ENCODE measurements at places on chromosomes 12 and 14. TPM values are rescaled to one million over a fixed set of nuclear protein-coding genes. Genes with fewer than 3 reads are reported as not detected.

The INHBC gene
- total RNA-seq = not detected

DNA sequence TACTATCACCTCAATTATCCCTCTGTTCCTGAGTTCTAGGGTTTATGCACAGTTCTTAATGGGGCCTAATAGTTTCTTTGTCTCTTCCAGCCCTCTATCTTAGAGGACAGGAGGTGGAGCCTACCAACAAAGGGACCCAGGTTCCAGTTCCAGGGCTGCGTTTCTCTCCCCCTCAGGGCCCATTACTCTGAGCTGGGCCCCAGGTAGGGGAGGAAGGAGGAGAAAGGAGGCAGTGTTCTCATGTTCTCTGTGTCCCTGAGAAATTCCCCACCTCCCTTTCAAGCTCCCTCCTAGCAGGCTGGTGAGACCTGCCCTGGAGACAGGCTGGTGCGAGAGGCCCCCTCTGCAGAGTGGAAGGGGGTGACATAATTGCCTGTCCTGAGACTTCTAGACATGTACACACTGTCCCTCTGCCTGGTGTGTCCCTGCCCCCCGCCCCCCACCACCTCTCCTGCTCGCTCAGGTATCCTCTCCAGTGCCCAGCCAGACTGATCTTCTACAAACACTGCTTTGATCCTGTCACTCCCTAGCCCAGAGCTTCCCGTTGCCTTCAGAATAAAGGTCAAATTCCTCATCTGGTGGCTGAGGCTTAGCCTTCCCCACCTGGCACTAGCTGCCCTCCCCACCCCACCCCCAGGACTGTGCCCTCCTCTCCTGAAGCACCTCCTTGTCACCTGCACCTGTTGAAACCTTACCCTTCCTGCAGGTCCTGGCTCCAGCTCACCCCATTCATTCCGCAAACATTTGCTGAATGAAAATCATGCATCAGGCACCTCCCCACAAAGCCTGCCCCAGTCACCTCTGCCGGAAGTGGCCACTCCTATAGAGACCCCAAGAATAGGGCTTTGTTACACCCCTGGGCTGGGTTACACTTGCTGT lies 21.1 kb upstream of the KRT8 start:
- peak overlapping the region; percentile 63 for H3K27ac ChIP-seq
- DNase-seq = no peak
- no peak overlapping the region for H3K4me3 ChIP-seq

GRCh38 chr12:43578782-43579181 lies 26.8 kb upstream of the ADAMTS20 start:
- H3K4me1 ChIP-seq = no peaks in the 10 kb centered on the region
- H3K36me3 ChIP-seq = no peaks in the 10 kb centered on the region
- no peak for DNase-seq
- H3K27me3 ChIP-seq = no peaks in the 10 kb centered on the region
- no peak overlapping the region for H3K4me3 ChIP-seq
- H3K27ac ChIP-seq = no peak overlapping the region

DNA sequence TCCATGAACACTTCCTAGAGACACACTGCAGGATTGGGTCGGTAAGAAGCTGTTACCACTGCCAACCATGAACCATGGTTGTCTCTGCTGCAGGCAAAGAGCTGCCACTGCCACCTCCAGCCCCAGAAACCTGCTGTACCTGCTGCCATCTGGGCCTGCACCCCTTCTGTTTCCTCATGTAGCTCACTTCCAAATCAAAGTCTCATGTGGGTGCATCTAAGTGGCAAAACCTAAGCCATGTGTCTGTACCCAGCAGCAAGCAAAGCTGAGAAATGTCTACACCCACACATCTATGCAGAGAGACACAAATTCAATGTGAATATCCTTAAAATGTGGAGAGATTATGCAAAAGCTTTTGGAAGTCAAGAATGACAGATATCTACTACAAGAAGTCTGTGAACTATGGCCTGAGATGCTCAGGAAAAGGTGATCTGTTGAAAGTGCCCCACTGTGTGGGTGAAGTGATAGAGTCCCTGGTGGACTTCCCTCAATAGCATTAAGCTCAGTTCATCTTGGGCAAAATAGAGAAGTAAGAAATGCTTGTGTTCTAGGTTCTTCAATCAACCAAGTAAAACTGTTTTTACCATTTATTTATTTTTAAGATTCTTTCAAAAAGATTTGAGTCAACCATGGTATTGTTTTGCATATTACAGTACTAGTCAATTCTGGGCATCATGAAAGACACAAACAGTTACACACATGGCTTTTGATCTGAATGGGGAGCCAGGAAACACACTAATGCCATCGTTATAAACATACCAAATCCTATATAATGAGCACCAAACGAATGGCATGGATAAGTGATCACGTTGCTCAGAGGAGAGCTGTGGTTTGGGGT lies 64.4 kb downstream of the FOS start:
- H3K4me3 ChIP-seq = no peak overlapping the region
- no peaks in the 10 kb centered on the region for H3K27me3 ChIP-seq
- no peak for DNase-seq

DNA sequence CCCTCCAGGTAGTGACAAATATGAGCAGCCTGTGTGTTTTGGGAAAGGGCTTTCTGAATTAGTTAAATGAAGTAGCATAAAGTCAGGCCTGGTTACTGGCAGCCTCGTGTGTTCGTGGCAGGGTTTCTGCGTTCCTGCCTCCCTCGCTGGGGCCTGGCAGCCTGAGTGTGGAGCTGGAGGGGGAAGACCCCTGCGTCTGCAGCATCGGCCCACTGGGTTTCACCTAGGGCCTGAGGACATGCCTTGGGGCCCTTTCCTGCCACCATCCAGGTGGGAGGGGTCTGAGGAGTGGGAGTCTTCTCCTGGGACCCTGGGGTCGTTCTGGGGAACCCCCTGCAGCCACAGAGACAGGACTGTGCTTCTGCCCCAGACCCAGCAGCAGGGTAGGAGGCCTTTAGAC lies 20.4 kb upstream of the AMN start:
- H3K36me3 ChIP-seq = peaks cover 15% of the 10 kb centered on the region
- no peak overlapping the region for H3K27ac ChIP-seq
- H3K4me3 ChIP-seq = no peak overlapping the region
- DNase-seq = no peak

- no peaks in the 10 kb centered on the region for H3K36me3 ChIP-seq
- H3K27ac ChIP-seq = no peak overlapping the region
- no peaks in the 10 kb centered on the region for H3K4me1 ChIP-seq
- no peak for DNase-seq
These were observed 151.5 kb downstream of the LRFN5 start for GRCh38 chr14:41758011-41758665.

- H3K36me3 ChIP-seq = no peaks in the 10 kb centered on the region
- peak overlapping the region; percentile 50 for H3K4me3 ChIP-seq
- no peaks in the 10 kb centered on the region for H3K27me3 ChIP-seq
- H3K27ac ChIP-seq = no peak overlapping the region
- DNase-seq = no peak
These were observed 64.3 kb upstream of the STON2 start for GRCh38 chr14:81464253-81465002.

DNA sequence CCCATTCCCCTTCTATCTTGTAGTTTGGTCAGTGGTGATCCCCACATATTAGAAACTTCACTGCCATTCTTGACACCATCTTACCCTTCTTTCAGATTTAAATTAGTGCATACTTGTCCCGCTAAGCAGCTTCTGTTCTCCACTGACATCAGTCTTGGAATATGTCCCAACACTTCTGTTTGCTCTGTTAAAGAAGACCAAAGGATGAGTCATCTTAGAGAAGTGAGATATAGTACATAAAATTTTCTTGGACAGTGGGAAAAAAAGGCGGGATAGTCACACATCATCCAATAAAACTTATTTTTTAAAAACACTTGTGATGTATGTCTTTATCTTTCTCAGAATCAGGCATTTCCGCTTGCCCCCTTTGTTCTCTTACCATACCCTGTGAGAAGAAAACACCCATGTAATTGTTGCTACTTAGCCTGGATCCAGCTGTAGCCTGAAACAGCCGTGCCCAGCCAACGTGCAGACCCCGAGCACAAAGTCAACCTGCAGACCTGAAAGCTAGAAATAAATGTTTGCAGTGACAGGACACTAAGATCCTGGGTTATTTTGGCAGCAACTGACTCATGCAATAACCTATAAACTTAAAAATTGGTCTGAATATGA lies 100.1 kb upstream of the PDE3A start:
- no peak overlapping the region for H3K4me3 ChIP-seq
- no peaks in the 10 kb centered on the region for H3K36me3 ChIP-seq
- no peak overlapping the region for H3K27ac ChIP-seq
- DNase-seq = no peak
- no peaks in the 10 kb centered on the region for H3K27me3 ChIP-seq

Data from esophagus muscularis mucosa (tissue), 4 donors.